ENCODE measurements at places on chromosomes 11 and 22.

DNA sequence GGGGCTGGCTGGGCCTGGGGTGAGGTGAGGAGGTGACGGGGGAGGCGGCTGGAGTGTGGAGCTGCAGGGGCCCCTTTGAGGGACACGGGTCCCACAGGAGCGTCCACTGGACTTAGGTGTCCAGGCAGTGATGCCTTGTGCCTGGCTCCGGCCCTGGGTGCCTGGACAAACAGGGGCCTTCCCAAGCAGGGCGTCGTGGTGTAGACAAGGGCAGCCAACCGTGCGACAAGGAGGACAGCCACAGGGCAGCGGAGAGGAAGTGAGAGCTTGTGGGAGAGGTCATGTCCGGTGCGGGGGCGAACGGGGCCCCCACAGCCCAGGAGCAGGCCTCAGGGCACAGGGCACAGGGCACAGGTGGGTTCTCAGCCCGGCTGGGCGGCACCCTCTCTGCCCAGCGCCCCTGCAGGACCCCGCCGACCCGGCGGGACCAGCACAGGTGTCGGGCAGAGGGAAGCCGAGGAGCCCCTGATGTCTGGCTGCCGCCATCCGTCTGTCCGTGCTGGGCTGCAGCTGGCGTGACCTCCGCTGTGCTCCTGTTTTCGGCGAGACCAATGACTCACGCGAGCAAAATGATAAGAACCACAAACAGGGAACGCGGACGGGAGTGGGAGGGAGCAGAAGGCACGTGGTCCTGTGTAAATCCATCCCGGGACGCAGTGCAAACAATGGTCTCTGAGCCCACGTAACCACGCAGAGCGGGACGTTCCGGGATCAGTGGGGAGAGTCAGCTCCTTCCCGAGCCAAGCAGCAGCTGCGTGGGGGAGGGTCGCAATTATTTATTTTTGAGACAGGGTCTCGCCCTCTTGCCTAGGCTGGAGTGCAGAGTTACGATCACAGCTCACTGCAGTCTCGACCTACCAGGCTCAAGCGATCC is 49.1 kb upstream of the A4GALT start:
- DNase-seq, result no peak

DNA sequence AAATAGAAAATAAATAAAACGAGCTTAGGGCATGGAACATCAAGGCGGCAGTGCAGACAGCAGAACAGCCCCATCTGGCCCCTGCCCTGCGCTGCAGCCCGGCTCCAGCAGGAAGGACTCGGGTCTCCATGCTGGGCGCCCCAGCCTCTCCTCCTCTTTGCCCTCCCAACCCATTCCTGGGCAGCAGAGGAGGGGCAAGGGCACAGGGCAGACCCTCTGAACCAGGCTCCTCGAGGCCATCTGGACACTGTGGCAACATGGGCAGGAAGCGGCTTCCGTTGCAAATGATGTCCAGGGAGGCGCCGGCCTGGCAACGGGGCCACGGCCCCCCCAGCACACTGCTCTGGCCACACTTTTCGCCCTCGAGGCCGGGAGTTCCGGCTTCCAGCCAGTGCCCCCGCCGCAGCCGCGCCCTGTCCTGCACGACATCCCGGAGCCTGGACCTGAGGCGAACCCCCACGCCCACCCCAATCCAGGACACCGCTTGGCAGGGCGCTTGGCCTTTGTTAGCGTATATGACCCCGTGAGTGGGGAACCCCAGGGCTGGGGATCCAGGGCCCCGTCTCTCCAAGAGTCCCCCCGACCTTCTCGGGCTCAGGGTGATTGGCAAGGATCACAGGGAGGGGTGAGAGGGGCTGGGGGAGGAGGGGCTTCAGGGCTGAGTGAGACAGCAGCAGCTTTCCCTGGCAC is 192.1 kb downstream of the IGLL1 start:
- DNase-seq, result no peak

DNA sequence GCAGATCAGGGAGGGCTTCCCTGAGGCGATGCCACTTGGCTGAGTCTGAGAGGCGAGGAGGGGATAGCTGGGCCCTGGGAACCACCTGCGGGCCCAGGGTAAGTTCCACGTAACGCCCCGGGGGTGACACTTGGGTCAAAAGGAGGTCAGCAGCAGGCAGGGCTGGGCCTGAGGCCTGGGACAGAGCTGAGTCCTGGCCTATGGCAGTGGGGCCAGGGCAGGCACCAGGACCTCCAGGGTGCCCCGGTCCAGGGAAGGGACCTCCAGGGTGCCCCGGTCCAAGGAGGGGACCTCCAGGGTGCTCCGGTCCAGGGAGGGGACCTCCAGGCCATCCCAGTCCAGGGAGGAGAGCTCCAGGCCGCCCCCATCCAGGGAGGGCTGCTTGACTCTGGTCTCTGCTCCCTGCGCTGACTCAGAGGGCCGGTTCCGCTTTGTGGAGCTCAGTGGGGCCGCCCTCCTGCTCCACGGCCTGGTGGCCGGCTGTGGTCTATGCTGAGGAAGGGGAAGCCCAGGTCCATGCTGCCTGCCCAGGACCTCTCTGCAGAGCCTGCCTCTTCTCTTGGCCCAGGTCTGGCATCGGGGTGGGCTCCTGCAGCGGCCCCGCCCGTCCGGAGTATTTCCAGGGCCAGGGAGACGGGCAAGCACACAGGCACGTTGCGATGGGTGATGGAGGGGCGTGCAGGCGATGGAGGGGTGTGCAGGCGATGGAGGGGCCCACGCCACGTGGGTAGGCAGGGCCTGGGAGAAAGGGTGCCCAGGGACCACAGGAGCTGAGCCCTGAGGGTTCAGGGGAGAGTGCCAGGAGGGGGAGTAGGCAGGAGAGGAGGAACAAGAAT is 19.5 kb upstream of the WNT7B start:
- DNase-seq, result no peak

DNA sequence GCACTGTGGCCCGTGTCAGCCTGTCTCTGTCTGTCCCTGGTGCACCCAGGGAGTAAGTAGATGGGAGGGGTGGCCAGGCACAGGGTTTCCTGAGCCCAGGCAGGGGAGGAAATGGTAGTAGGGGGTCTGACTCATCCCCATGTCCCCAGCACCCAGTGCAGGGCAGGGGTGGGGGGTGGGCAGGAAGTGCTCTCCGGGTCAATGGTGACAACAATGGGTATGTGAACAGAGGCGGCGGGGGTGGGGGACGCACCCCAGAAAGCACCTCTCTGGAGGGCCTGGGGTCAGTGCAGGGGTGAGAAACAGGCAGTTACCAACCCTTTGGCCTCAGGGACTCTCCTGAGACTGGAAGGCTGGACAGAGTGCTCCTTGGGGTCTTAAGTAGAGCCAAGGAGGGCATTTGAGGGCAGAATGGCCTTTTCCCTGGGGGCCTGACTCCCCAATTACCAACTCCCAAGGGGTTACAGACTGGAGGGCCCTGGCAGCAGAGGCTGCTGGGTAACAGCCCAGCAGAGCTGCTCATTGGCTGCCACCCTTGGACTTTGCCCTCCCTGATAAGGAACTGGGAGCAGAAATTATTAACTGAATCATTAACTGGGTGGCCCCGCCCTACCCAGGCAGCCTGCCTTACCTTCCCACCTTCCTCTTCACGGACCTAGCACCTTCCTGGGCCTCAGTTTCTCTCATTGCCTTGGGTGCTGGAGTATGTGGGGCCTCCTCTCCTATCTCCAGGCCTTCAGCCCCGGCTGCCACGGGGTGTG is 4.2 kb downstream of the MYRF start:
- no peak for DNase-seq

DNA sequence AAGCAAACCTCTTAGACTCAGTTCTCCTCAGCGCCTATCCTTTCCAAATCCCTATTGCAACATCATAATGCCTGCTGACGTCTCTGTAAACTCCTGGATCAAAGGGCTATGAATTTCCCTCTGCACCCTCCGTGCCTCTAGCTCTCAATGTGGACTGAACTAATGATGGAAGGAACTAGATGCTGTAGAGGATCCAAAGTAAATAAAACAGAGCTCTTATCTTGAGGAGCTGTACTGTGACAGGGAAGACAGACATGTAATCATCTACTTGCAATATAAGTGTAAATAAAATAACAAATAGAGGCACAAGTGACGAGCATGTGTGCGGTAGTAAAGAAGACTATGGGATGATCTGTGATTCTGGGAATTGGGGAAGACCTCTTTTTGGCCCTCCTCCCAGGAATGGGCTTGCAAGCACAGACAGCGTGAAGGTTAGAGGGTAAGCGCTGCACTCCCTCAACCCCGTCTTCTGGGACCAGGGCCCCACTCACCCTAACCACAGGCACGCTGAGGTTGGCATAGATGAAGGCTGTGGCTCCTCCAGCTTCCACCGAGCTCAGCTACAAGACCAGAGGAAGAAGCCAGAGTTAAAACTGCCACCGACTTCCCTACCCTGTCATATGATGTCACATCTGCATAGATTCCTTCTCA is 42.2 kb downstream of the P4HA3 start:
- no peak for DNase-seq

GRCh38 chr11:61636676-61637075 is 43.5 kb upstream of the DAGLA start:
- no peak for DNase-seq

- DNase-seq, result no peak
Observed at GRCh38 chr11:68141246-68142027, 20.2 kb upstream of the CHKA start.

DNA sequence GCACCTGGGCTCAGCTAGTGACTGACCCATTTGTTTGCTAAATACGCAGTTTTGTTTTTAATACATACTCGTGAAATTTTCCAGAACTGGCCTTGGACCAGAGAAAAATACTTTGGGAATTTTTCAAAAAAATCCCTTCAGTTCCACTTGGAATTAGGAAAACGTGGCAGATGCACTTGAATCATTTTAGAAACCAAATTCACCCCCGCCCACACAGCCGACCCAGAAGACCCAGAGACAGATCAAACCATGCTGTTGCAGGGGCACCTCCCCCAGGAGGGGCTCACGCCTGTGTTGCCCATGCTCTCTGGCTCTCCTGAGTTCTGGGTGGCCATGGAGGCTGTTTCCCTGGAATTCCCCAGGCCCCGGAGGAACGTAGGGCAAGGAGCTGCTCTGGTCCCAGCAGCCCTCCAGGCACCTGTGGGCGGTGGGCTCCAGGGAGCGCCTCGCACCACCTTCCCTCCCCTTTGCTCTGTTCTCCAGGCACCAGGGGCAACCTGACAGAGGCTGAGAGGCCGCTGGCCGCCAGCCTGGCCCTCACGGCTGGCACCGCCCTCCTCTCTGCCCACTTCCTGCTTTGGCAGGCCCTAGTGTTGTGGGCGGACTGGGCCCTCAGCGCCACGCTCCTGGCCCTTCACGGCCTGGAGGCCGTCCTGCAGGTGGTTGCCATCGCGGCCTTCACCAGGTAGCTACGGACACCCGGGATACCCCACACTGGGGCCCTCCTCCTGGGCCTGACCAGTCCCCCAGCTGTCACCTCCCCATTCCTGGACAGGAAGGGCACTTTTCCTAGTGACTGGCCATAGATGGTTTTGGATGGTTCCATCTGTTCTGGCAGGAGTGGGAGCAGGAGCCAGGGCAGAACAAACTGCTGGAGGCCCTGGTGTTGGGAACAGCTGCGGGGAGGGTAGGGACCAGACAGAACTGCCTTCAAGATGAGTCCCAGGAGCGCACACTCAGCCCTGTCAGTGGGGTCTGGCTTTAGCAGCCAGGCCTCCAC is 3.3 kb upstream of the EPS8L2 start:
- DNase-seq, result peak; percentile 61

DNA sequence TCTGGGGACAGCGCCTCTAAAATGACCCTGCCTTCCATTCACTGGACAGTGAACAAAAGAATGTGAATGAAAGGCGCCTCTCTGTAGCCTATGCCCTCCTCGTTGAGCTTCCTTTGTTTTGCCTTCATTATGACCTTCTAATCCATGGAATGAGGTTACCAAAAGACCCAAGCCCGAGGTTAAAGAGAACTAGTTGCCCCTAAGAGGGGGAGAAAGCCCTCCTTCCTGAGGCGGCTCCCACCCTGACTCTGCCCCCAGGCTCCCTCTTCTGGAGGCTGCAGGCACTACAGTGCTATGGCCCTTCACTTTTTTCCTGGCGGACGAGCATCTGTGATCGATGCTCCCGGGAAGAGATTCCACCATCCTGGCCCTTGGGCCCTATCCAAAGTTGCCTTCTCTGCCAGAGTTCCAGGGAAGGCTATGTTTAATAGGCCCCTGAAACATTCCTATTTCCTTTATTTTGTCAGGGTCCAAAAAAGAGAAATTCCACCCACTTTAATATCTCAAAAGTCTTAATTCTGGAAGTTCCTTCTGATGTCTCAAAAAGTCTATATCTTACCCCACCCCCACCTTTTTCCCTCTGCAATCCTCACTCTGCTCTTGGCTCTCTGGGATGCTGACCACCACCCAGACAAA is 147.3 kb downstream of the FEZ1 start:
- DNase-seq, result no peak

DNA sequence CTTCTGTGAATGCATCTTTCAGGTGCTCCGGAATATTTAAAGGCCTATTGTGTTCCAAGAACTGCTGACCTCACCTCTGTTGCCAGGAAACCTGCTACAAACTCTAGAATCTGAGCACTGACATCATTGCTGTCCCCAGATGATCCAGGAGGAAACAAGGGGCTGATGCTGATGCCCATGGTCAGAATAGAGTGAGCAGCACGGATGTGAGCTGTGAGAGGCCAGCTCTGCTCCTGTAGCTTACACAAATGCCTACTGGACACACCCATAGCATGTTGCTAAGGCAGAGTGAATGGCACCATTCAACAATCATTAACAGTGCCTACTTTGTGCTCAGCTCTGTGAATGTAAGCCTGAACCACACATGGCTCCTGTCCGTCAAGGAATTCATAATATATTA is 276.7 kb upstream of the API5 start:
- DNase-seq, result no peak

GRCh38 chr11:23226331-23227077 is 366.2 kb upstream of the CCDC179 start:
- DNase-seq, result peak; percentile 47

GRCh38 chr11:67646535-67647336 is 3.8 kb downstream of the ACY3 start:
- DNase-seq, result no peak
